BE2C (cell line): ENCODE measurements at places on chromosomes 3 and 15.
A peak's percentile ranks its signal among the peaks of the same experiment; 100 is the strongest.

GRCh38 chr3:152100491-152101132, 168.1 kb upstream of the MBNL1 start:
- no peak for DNase-seq

DNA sequence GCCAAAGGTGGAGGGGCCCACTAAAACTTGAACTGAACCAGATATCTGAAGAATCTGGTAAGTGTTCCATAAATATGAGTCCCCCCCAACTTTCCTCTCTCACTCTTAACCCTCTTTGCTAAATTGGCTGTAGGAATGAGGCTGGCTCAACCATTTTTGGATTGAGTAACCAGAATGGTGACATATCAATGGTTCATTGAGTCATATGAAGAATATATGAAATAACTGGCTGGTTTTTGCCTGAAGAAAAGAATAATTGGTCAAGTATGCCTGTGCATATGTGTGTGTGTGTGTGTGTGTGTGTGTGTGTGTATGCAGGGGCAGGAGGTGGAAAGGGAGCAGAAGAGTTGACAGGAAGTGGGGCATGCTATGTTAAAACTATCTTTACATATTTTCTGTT, 472.9 kb upstream of the THBS1 start:
- DNase-seq, result no peak

DNA sequence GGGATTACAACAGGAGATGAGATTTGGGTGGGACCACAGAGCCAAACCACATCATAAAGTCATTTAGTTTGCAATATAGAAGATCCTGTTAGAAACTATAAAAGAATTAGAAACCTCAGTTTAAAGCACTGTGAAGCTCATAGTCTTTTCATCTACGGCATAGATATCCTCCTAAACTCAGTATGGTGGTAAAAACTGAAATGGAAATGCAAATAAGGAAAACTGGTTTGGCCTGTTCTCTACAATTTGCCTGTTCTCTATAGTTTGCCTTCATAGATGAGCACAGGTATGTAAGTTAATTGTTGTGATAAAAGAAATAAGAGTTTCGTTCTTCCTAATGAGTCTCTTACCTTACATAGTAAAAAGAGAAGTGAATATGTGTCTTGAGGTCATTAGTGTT, 331.6 kb upstream of the ARL6 start:
- DNase-seq, result no peak

GRCh38 chr3:54863366-54863765, 64.5 kb downstream of the LRTM1 start:
- DNase-seq, result no peak

- no peak for DNase-seq
Measured at GRCh38 chr3:49470714-49471420, 800 bp downstream of the DAG1 start.

GRCh38 chr3:144677103-144677502, 705.5 kb downstream of the DIPK2A start:
- DNase-seq, result no peak

DNA sequence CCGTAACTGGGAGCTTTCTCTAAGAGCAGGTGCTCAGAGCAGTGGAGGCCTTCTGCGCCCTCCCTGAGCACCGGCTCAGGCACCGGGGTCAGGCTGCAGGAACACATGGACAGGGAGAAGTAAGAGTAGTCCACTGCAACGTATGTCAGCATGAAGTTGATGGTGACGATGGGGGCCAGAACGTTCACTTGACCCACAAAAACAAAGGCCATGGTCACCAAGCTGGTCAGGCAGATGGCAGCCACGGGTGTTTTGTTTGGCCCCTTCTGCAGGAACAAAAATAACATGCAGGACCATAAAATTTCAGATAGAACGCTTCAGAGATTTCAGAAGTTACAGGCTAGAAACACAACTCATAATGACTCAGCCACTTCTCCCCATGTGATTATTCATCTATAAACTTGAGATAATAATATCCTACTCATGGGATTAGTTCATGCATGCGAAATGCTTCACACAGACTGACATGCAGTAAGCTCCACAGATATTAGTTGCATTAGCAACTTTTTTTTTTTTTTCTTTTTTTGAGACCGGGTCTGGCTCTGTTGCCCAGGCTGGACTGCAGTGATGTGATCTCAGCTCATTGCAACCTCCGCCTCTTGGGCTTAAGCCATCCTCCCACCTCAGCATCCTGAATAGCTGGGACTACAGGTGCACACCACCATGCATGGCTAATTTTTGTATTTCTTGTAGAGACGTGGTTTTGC, 52.2 kb upstream of the HEG1 start:
- DNase-seq, result no peak

- DNase-seq, result peak; percentile 60
Measured at GRCh38 chr15:45088801-45089711, 24.9 kb downstream of the DUOX2 start.

GRCh38 chr3:66304293-66304692, 83.5 kb downstream of the SLC25A26 start:
- no peak for DNase-seq
